Breast epithelium (tissue), 4 donors: ENCODE measurements at places on chromosomes 3 and 15.

DNA sequence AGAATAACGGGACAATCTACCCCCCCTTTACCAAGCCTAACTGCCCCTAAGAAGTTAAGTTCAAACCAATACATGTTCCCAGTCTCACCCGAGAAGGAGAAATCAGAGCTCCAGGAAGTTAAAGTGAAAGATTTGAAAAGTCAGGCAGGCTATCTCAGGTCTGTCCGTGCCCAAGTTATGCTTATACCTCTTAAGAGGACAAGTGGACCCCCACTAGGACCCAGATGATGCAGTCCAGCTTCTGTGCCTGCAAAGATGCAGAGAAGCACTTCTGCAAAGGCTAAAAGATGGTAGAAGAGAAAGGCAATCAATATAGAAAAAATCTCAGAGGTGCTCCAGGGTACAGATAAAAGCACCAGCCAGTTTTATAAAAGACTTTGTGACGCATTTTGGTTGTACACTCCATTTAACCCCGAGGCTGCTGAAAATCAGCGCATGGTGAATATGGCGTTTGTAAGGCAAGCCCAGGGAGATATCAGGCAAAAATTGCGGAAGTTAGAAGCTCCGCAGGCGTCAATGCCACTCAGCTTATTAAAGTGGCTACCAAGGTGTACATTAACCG is 9.8 kb upstream of the SLC9C1 start:
- H3K27ac ChIP-seq, result no peak overlapping the region
- no peak for DNase-seq
- no peaks in the 10 kb centered on the region for H3K36me3 ChIP-seq
- H3K27me3 ChIP-seq, result no peaks in the 10 kb centered on the region
- peak overlapping the region; percentile 64 for H3K4me3 ChIP-seq
- no peaks in the 10 kb centered on the region for H3K4me1 ChIP-seq

DNA sequence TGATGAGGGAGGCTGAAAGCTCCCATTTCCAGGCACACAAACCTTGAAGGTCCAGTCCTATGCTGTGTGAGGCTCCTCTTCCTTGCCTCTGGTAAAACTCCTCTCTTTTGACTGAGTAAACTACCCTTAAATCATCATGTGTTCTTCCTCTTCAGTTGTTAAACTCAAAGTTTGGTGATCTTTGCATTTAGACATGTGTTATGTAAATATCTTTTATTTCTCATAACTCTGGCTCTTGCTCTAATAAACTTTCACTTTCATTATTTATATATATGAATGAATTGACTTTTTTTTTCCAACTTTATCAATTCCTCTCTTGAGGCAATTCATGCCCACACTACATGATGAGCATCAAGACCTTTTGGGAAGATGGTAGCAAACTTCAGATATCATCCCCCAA is 26.6 kb downstream of the SUCNR1 start:
- H3K4me1 ChIP-seq, result no peaks in the 10 kb centered on the region
- no peak for DNase-seq
- H3K27ac ChIP-seq, result no peak overlapping the region
- H3K4me3 ChIP-seq, result no peak overlapping the region
- no peaks in the 10 kb centered on the region for H3K27me3 ChIP-seq

GRCh38 chr3:128236657-128237056 is 83.4 kb downstream of the EEFSEC start:
- no peaks in the 10 kb centered on the region for H3K36me3 ChIP-seq
- H3K27ac ChIP-seq, result no peak overlapping the region
- no peak overlapping the region for H3K4me3 ChIP-seq
- DNase-seq, result no peak

- H3K27me3 ChIP-seq, result no peaks in the 10 kb centered on the region
- no peak overlapping the region for H3K4me3 ChIP-seq
- no peaks in the 10 kb centered on the region for H3K36me3 ChIP-seq
Observed at GRCh38 chr3:197804511-197804910, 13.5 kb downstream of the LRCH3 start.

- H3K27me3 ChIP-seq, result no peaks in the 10 kb centered on the region
- DNase-seq, result no peak
- H3K27ac ChIP-seq, result no peak overlapping the region
- no peaks in the 10 kb centered on the region for H3K4me1 ChIP-seq
- no peak overlapping the region for H3K4me3 ChIP-seq
- no peaks in the 10 kb centered on the region for H3K36me3 ChIP-seq
Observed at GRCh38 chr3:106347350-106347749, 478.5 kb upstream of the CBLB start.

GRCh38 chr15:29081781-29082180 is 187.8 kb downstream of the NSMCE3 start:
- no peak overlapping the region for H3K27ac ChIP-seq
- DNase-seq, result no peak
- no peaks in the 10 kb centered on the region for H3K36me3 ChIP-seq
- no peaks in the 10 kb centered on the region for H3K27me3 ChIP-seq

DNA sequence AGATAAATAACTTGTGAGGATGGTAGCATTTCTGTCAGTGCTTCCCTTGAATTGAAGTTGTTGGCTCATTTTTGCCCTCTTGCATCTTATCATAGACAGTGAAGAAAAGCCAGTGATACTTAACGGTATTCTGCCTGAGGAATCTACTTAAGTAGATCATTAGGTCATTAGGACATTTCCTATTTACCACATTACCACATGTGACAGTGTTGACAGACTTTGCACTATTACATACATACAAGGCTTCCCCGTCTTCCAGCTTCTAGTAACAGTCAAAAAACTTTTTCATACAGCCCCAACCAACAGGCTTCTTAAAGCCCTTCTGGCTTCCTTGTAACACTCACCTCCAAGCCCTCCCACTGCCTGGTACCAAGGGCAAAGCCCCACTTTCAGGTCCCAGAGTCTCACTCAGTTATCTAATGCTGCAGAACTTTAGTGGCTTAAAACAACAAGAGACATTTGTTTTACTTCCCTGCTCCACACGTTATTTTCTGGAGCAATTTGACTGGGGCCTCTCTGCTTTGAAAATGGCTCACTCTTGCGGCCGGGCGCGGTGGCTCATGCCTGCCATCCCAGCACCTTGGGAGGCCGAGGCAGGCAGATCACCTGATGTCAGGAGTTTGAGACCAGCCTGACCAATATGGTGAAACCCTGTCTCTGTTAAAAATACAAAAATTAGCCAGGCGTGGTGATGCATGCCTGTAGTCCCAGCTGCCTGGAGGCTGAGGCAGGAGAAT is 40.0 kb downstream of the ASB7 start:
- H3K4me3 ChIP-seq, result no peak overlapping the region
- H3K27ac ChIP-seq, result no peak overlapping the region
- no peaks in the 10 kb centered on the region for H3K27me3 ChIP-seq
- H3K4me1 ChIP-seq, result no peaks in the 10 kb centered on the region

- peak overlapping the region; percentile 62 for H3K27ac ChIP-seq
- no peak for DNase-seq
- H3K27me3 ChIP-seq, result no peaks in the 10 kb centered on the region
- H3K36me3 ChIP-seq, result no peaks in the 10 kb centered on the region
- no peaks in the 10 kb centered on the region for H3K4me1 ChIP-seq
- no peak overlapping the region for H3K4me3 ChIP-seq
Observed at GRCh38 chr3:69791919-69792399, 52.7 kb downstream of the MITF start.

DNA sequence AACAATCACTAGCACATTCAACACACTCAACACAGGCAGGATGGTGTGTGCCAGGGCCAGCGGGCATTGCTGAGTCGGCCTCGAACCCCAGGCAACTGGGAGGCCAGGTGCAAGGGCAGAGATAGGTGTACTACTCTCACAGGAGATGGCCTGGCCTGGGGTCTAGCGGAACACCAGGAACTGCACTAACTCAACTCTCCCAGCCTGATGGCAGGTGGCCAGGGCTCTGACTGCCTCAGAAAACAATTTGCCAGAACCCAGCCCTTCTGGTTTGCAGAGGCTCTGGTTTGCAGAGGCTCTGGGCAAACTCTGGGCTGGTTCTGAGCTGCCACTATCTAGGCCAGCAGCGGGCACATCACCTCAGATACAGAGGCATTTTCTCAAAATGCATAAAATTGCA is 229.2 kb upstream of the CHRNA7 start:
- no peak for DNase-seq
- no peak overlapping the region for H3K27ac ChIP-seq

- DNase-seq, result no peak
- H3K4me1 ChIP-seq, result no peaks in the 10 kb centered on the region
Observed at GRCh38 chr3:54897028-54897711, 30.7 kb downstream of the LRTM1 start.

DNA sequence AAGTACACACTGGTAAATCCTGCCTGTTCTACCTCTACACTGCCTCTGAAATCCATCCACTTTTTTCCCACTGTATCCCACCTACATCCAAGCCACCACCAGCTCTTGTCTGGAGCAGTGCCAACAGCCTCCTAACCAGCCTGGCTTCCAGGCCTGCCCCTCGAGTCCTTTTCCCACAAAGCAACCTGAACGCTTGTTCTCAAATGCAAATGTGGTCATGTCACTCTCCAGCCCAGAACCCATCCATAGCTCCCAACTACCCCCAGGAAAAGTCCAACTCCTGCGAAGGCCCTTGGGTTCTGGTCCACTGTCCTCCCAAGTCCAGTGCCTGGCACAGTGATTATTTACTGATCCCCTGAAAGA is 83.8 kb downstream of the SEMA5B start:
- no peak overlapping the region for H3K27ac ChIP-seq
- no peaks in the 10 kb centered on the region for H3K36me3 ChIP-seq
- no peaks in the 10 kb centered on the region for H3K27me3 ChIP-seq
- no peaks in the 10 kb centered on the region for H3K4me1 ChIP-seq

- no peak overlapping the region for H3K27ac ChIP-seq
- no peaks in the 10 kb centered on the region for H3K27me3 ChIP-seq
- DNase-seq, result no peak
- H3K36me3 ChIP-seq, result no peaks in the 10 kb centered on the region
- no peak overlapping the region for H3K4me3 ChIP-seq
Observed at GRCh38 chr3:184110316-184110725, 13.5 kb downstream of the HTR3E start.

GRCh38 chr3:134857356-134857755 is 62.3 kb downstream of the EPHB1 start:
- no peak for DNase-seq
- H3K4me1 ChIP-seq, result no peaks in the 10 kb centered on the region
- H3K36me3 ChIP-seq, result no peaks in the 10 kb centered on the region
- no peak overlapping the region for H3K27ac ChIP-seq

- peak; percentile 93 for DNase-seq
- H3K27ac ChIP-seq, result peak overlapping the region; percentile 96
- peaks cover 6% of the 10 kb centered on the region for H3K4me1 ChIP-seq
- no peaks in the 10 kb centered on the region for H3K36me3 ChIP-seq
Observed at GRCh38 chr3:50616770-50617095, 218 bp upstream of the MAPKAPK3 start.

- H3K4me1 ChIP-seq, result no peaks in the 10 kb centered on the region
- no peak overlapping the region for H3K27ac ChIP-seq
- H3K36me3 ChIP-seq, result no peaks in the 10 kb centered on the region
- no peak for DNase-seq
Observed at GRCh38 chr3:15305359-15305844, 27.0 kb downstream of the SH3BP5 start.

DNA sequence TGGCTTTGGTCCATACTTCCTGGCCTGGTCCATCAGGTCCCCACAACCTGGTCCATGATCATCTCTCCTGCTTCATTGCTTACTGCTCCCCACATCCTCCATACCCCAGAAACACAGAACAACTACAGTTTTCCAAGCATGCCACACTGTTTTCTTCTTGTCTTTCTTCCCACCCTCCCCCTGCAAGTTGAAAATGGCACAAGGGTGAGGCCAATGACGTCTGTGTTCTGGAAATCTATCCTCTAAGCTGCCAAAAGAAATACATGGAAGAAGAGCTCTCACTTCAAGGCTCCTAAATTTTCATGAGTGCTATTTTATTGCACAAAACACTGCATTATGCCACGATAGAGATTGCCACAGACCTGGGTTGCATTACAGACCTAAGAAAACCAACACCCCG is 404.4 kb downstream of the VPS13C start:
- H3K36me3 ChIP-seq, result no peaks in the 10 kb centered on the region
- H3K27me3 ChIP-seq, result no peaks in the 10 kb centered on the region
- H3K27ac ChIP-seq, result peak overlapping the region; percentile 94

- H3K36me3 ChIP-seq, result no peaks in the 10 kb centered on the region
- no peaks in the 10 kb centered on the region for H3K4me1 ChIP-seq
- no peaks in the 10 kb centered on the region for H3K27me3 ChIP-seq
- H3K27ac ChIP-seq, result no peak overlapping the region
Observed at GRCh38 chr15:39165020-39165706, 415.7 kb upstream of the THBS1 start.

GRCh38 chr3:10262027-10262426 is 13.8 kb downstream of the TATDN2 start:
- H3K4me3 ChIP-seq, result no peak overlapping the region
- DNase-seq, result no peak
- H3K27ac ChIP-seq, result no peak overlapping the region

DNA sequence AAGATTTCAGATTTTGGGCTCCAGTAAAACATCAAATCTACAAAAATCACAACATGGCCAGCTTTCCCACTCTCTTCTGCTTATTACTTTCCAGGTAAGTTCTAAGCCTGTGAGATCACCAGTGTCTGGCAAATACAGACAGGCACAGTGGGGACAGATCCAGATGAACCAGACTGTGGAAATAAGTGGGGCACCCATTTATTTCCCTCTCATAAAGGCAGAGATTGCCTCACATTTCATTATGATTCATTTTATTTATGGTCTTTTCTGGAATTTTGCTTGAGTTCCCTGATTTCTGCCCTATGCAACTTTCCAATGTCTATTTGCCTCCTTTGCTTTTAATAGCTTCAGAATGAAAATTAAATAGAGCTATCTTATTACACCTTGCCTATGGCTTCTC is 66.8 kb downstream of the GREM1 start:
- H3K27me3 ChIP-seq, result no peaks in the 10 kb centered on the region
- no peak overlapping the region for H3K27ac ChIP-seq
- no peaks in the 10 kb centered on the region for H3K36me3 ChIP-seq

DNA sequence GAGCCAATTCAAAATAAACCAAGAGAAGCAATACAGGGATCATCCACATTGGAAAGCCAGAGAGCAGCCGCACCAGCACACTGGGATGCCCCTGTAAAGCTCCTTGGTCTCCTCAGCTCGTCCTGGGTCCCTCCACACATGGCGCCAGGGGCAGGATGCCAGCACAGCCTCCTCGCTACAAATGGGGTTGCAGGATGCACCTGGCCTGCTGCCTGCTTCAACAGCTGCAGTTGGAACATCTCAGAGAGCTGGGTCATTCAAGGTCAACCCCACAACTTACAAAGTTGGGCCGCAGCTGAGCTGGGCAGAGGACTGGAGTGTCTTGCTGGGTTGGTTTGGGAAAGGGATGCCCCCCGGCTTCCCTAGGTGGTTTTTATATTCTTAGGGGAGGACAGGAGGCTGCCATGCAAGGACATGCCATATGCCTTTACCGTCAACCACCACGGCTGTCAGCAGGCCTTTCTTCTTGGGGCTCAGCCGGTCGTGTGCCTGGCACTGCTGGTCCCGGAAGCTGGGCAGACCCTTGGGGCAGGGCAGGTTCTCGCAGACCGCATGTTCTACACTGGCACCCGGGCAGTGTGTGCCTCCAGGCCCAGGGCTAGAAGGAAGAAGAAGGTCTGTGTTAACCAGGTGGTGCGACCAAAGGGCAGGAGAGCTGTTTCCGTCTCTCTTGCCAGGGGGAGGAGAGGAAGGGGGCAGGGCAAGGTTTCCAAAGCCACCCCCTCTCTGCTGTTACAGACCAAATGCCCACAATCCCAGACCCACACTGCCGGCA is 225.2 kb downstream of the ADAMTS17 start:
- H3K4me1 ChIP-seq, result no peaks in the 10 kb centered on the region
- no peaks in the 10 kb centered on the region for H3K36me3 ChIP-seq
- no peak overlapping the region for H3K27ac ChIP-seq
- H3K27me3 ChIP-seq, result no peaks in the 10 kb centered on the region

- no peaks in the 10 kb centered on the region for H3K36me3 ChIP-seq
- no peak overlapping the region for H3K4me3 ChIP-seq
- no peaks in the 10 kb centered on the region for H3K4me1 ChIP-seq
- no peak overlapping the region for H3K27ac ChIP-seq
Observed at GRCh38 chr3:79361748-79362378, 405.9 kb downstream of the ROBO1 start.
